DMS79 treated with DMSO at 0.1 percent for 48 hours (cell line): ENCODE measurements at places on chromosomes 13 and 19.

DNA sequence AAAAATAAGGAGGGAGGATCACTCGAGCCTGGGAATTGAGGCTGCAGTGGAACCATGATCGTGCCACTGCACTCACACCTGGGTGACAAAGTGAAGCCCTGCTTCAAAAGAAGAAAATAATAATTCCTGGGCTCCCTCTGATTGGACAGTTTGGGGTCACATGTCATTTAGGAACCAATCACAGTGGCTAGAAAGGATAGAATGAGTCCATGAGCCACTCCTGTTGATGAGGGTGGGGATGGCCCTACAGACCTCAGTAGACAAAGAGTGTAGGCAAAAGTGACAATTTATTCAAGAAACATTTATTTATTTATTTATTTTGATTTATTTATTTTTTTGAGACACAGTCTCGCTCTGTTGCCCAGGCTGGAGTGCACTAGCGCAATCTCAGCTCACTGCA is 26.8 kb upstream of the ADGRE5 start:
- DNase-seq, result no peak

GRCh38 chr19:3024870-3025548 is 4.1 kb downstream of the TLE2 start:
- peak; percentile 78 for DNase-seq

DNA sequence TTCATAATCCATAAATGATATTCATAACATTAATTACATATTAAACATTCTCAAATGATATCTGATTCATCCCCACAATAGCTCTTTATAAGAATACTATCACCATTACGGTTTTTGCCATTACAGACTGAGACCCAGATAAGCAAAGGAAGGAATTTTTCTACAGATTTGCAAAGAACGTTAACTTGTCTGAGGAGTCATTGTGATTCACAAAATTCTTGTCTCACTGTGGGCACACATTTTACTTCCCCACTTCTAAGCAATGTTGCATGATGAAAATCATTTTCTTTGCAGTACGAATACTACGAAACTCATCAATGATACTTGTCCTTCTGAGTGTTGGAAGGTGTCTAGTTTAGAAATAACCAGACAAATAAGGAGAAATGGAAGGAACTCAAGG is 70.1 kb downstream of the NALCN start:
- no peak for DNase-seq

GRCh38 chr19:13652810-13653590 is 111.3 kb upstream of the MRI1 start:
- DNase-seq, result no peak

GRCh38 chr19:48830088-48830487 is 6.2 kb downstream of the HSD17B14 start:
- no peak for DNase-seq
